ENCODE measurements at places on chromosomes 7 and 10.

GRCh38 chr7:105538339-105538738 lies 6.3 kb downstream of the RINT1 start:
- no peak for DNase-seq

GRCh38 chr10:91162050-91162494 lies 58.4 kb upstream of the PCGF5 start:
- DNase-seq = no peak

- no peak for DNase-seq
Measured at GRCh38 chr7:144759653-144760052, 76.2 kb downstream of the TPK1 start.

DNA sequence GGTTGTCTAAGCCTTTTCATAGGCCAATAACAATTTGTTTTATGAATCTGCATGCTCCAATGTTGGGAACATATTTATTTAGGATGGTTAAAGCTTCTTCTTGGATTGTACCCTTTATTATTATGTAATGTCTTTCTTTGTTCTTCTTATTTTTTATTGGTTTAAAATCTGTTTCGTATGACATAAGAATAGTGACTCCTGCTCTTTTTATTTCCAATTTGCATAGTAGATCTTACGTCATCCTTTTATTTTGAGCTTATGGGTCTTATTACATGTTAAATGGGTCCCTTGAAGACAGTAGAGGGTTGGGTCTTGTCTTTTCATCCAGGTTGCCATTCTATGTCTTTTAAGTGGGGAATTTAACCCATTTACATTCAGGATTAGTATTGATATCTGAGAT lies 561.9 kb upstream of the GHITM start:
- DNase-seq = no peak

DNA sequence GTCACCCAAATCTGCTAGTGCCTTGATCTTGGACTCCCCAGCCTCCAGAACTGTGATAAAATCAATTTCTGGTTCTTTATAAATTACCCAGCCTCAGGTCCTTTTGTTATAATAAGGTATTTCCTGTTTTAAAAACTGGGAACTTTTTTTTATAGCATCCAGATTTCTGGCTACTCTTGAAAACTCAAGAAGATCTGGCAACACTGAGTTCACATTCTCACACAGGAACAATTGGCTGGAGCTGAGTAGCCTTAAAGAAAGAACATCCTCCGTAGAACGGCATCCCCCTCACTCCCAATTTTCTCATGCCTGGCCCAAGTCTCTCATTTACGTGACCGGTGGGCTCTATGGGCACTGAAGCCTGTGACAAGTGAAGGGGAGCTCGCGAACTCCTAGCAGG lies 47.1 kb downstream of the SLC35G1 start:
- DNase-seq = no peak

DNA sequence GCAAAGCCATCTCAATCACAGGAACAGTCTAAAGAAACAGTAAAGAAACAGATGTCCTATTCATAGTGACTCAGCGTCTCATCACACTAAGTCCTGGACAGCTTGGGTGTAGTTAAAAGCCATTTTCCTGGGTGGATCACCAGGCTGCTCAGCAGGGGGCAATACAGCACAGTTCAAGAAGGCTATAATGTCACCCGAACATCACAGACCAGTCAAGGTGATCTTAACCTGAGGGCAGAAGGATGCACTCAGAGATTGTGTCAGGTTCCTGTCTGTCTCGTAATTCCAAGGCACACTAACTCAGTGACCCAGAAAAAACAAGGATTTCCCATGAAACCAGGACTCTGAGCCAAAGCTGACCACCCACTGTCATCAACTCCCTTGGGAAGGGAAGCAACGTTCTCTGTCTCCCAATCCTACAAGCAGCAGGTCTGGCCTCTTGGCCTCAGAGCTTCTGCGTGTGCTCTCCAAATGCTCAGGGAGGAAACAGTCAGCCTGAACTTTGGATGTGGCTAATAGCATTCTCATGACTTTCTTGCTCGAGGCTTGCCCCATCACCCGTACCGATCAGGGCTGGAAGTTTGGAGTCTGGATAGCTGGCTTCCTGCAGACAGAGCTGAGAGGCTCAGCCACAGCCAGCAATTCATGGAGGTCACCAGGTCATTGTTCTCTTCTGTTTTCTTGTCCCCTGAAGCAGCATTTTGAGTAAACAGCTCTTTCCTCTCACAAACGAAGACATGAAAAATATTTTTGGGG lies 90.4 kb upstream of the FAM171A1 start:
- no peak for DNase-seq

- no peak for DNase-seq
Measured at GRCh38 chr10:110220398-110220797, 13.0 kb downstream of the MXI1 start.

GRCh38 chr7:28980451-28981160 lies 22.5 kb upstream of the TRIL start:
- no peak for DNase-seq

GRCh38 chr7:17103170-17103569 lies 195.3 kb upstream of the AHR start:
- no peak for DNase-seq

GRCh38 chr10:60454336-60454735 lies 64.7 kb upstream of the ANK3 start:
- DNase-seq = no peak

- no peak for DNase-seq
Measured at GRCh38 chr10:29714096-29714874, 79.5 kb upstream of the SVIL start.

- no peak for DNase-seq
Measured at GRCh38 chr7:85025312-85025756, 161.5 kb downstream of the SEMA3D start.

GRCh38 chr10:33487014-33487776 lies 152.7 kb upstream of the NRP1 start:
- DNase-seq = no peak

DNA sequence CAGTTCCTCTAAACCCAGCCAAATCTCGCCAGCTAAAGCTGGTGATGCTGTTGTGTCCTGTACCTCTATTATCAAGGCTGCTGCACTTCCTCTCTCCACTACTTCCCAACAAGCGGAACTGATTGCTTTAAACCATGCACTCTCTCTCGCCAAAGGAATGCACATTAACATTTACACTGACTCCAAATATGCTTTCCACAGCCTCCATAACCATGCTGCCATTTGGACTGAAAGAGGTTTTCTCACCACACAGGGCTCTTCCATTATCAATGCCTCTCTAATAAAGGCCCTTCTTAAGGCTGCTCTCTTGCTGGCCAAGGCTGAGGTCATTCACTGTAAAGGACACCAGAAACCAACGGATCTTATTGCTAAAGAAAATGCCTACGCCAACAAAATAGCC lies 11.4 kb upstream of the LRRC61 start:
- DNase-seq = no peak

DNA sequence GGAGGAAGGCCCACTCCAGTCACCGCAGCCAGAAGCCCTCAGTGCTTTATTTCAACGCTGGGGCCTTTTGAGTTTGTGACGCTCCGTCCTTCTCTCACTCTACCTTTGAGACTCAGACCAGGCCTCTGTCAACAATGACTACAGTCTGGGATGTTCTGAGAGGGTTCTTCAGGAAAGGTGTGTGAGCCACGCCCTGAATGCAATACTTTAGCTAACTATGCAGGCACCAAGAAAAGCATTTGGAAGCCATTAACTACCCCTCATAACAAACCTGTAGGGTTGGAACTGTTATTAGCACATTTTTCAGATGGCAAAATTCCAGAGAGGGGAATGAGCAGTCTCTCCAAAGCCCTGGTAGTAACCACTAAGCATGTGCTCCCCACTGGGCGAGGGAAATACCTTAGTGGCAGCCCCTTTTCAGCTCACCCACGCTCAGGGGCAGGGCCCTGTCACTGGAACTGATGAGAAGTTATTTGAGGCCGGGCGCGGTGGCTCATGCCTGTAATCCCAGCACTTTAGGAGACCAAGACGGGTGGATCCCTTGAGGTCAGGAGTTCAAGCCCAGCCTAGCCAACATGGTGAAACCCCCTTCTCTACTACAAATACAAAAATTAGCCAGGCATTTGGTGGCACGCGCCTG lies 5.7 kb upstream of the ARPC1B start:
- no peak for DNase-seq

GRCh38 chr7:19830604-19831003 lies 57.2 kb upstream of the TMEM196 start:
- DNase-seq = no peak

DNA sequence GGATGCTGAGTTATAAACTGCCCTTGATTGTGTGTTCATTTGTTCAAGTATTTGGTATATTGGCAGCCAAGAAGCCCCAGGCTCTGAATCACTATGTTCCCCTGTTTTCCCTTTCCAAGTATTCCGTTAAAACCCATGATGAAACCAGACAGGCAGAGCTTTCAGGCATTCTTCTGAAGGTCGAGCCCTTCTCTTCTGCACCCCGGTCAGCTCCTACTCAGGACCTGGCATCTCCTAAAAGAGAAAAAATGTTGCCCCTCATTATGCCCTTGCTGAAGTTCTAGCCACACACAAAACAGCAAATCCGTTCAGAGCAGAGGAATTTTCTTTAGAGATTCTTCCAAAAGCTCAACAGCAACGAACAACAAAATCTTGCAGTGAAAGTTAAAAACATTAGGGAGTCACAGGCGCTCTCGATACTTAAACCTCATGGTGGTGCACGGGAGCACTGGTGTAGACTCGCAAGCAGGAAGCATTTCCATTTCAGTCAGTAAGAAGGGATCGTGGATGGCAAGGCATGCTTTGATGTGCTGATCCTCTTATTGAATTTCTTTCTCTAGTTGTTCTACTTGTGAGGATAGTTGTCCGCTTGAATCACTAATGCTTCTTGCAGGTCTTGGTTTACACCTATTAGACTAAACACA lies 264.9 kb downstream of the SKIDA1 start:
- no peak for DNase-seq

DNA sequence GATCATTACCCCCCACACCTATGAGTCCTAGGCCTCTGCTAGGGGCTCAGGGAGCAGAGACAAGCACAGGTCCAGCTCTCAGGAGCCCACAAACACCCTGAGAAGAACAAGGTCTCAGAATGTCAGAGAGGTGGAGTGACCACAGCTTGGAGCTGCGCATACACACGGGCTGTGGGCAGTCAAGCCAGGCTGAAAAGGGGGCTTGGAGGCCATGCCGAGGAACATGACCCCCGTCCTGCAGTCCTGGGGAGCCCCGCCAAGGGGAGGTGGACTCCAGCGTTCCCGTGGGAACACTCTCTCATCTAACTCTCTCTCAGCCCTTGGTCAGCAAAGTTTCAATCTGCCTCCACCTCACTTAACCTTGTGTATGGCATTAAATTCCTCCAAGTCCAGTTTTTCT lies 7.8 kb upstream of the MMP21 start:
- DNase-seq = no peak

DNA sequence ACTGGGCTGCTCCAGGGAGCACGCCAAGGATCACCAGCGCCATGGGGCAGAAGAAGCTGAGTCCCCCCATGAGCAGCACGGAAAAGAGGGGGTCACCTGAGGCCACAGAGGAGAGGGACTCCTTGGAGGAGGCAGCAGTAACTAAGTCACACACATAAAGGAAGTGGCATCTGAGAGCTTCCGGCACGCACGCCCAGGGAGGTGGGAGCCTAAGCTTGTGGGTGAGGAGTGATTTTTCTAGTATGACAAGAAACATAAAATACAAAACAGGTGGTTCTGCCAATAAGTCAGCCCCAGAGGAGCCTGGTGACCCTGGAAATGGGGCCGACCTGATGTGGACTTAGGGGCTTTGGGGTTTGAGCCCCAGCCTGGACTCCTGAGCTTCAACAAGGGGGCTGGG lies 60.8 kb downstream of the CARD11 start:
- DNase-seq = no peak

DNA sequence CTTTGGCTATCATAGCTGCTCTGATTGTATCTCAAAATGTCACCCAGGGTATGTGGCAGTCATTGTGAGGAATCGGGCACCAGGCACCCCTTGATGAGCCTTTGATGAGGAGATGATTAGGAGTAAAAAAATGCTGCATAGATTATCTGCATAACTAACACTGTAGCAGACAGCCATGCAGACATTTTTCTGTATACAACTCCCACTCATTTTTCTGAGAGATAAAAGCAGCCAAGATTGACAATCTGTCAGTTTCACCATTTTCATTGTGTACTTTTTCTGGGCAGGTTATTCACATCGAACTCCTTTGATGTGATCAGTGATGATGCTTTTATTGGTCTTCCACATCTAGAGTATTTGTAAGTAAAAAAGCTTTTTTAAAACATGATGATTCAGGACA lies 19.4 kb downstream of the LGI1 start:
- no peak for DNase-seq

DNA sequence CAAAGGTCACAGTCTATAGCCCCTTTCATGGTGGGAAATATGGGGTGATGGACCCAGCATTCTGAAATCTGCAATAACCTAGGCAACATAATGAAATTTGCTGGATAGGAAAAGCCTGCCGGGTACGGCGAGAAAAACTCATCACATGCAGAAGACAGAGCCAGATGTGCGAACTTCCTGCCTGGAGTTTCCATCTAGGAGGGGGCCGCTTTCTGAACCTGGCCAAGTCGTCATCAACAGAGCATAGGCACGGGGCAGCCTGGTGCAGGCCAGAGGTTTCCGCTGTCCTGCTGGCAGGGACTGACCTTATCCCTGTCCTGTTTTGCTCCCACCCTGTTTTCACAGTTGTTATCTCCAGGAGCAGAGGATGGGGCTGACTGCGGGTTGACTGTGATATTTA lies 27.4 kb downstream of the CCDC3 start:
- no peak for DNase-seq

DNA sequence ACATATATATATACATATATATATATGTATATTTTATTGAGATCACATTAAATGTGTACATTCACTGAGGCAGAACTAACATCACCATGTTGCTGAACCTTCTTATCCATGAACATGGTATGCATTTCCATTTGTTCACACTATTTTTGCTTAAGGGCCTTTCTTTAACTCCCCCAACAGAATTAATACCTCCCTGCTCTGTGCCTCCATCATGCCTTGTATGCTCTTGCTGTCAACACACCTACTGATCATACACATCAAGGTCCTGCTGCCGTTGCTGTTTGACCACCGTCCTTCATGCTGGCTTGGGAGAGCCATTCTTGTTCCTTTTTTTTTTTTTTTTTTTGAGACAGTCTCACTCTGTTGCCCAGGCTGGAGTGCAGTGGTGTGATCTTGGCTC lies 43.5 kb downstream of the EPHB4 start:
- DNase-seq = no peak

- DNase-seq = no peak
Measured at GRCh38 chr10:57507788-57508187, 759.9 kb downstream of the IPMK start.

GRCh38 chr7:157979636-157980340 lies 607.8 kb downstream of the PTPRN2 start:
- DNase-seq = no peak

GRCh38 chr7:101861218-101861775 lies 43.9 kb downstream of the CUX1 start:
- DNase-seq = no peak

GRCh38 chr7:28077616-28078015 lies 103.0 kb downstream of the JAZF1 start:
- DNase-seq = no peak

- DNase-seq = no peak
Measured at GRCh38 chr10:79247373-79248137, 99.7 kb upstream of the PPIF start.

DNA sequence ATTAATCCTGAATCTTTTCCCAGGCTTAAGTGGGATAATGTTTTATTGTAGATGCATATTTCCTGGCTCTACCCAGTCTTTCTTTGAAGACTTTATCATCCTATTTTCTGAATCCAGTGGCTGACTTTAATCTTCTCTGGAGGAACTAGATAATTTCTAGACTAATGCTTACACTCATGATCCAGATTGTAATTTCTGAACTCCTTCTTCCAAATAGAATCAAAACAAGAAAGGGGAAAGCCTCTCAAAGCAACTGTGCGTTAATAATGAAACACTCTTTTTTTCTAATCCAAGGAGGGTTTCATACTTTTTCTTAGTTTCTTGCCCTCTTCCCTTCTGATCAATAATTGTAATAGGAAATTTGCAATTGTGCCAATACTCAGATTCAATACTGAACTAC lies 8.0 kb downstream of the GSTK1 start:
- DNase-seq = no peak

All from occipital lobe (tissue), 3 donors.